Stimulated activated CD8-positive, alpha-beta memory T cell treated with anti-CD3 and anti-CD28 coated beads, Interleukin-4, amount 100 ng/mL, for 1 hour (primary cell): ENCODE measurements at places on chromosomes 11 and 22.

- DNase-seq = no peak
Measured at GRCh38 chr11:2449548-2450320, 4.9 kb downstream of the KCNQ1 start.

DNA sequence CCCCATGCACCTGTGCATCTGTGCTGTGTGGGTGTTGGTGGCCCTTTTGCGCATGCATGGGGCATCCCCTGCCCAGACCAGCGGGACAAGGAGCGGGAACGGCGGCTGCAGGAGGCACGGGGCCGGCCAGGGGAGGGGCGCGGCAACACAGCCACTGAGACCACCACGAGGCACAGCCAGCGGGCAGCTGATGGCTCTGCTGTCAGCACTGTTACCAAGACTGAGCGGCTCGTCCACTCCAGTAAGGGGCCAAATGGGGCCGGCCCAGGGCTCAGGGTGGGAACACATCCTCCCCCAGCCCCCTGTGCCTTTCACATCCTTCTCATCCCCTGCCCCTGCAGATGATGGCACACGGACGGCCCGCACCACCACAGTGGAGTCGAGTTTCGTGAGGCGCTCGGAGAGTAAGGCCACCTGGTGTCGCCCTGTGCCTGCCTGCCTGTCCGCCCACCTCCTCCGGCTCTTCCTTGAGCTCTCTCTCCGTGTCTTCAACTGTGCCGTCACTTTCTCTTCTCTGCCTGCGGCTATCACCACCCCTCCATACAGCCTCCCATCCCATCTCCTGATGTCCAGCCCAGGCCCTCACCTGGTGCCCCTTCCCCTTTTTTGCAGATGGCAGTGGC lies 10.6 kb downstream of the SELENOM start:
- no peak for DNase-seq

DNA sequence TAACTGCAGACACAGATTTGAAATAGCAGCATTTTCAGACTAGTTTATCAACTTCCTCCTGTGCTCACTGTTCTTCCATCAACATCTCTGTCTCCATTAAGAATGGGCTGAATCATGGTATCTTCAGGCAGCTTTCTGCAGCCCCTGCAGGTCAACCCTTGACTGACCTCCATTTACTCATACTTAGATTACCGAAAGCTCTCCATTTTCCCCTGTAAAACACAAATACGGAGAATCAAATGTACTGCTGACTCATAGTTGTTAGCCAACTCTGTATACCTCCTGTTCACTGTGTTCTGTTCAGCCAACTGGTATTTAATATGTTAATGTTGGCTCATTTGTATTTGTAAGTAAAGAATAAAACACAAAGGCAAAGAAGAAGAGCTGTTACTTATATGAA lies 364.0 kb downstream of the CASP12 start:
- DNase-seq = no peak

GRCh38 chr22:36546092-36546804 lies 17.3 kb upstream of the EIF3D start:
- no peak for DNase-seq

- no peak for DNase-seq
Measured at GRCh38 chr22:17477391-17477833, 85.9 kb upstream of the SLC25A18 start.

GRCh38 chr22:30865656-30866055 lies 102.9 kb downstream of the MORC2 start:
- DNase-seq = no peak

- DNase-seq = no peak
Measured at GRCh38 chr11:64233913-64234586, at the start of gene VEGFB. TSS of gene VEGFB (plus strand) at chr11:64234584. CDS start at chr11:64234834, 250 bp downstream.

DNA sequence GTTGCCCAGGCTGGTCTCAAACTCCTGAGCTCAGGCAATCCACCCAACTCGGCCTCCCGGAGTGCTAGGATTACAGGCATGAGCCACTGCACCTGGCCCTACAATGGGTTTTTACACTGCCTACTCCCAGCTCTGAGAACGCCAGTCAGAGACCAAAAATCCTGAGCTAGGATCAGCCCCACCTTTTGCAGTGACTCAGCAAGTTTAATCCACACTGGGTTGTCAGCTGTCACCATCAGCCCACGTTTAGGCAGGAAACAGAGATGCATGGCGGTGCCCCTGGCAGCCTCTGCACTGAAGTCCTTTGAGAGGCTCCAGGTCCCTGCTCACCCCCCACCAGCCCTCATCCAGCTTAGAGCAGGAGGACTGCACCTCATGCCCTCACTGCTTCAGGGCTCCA lies 117.6 kb downstream of the ARHGAP8 start:
- DNase-seq = no peak

- DNase-seq = peak; percentile 30
Measured at GRCh38 chr11:4636962-4637661, at the start of gene OR51D1. TSS of gene OR51D1 (plus strand) at chr11:4637477. CDS start at chr11:4639791, 2,314 bp downstream.

GRCh38 chr11:35584321-35584720 lies 33.9 kb upstream of the FJX1 start:
- DNase-seq = no peak

GRCh38 chr22:26367402-26368245 lies 61.4 kb upstream of the ASPHD2 start:
- no peak for DNase-seq

- DNase-seq = no peak
Measured at GRCh38 chr11:23138761-23139160, 278.5 kb upstream of the CCDC179 start.

GRCh38 chr22:30178181-30179126 lies 68.1 kb downstream of the LIF start:
- DNase-seq = no peak

DNA sequence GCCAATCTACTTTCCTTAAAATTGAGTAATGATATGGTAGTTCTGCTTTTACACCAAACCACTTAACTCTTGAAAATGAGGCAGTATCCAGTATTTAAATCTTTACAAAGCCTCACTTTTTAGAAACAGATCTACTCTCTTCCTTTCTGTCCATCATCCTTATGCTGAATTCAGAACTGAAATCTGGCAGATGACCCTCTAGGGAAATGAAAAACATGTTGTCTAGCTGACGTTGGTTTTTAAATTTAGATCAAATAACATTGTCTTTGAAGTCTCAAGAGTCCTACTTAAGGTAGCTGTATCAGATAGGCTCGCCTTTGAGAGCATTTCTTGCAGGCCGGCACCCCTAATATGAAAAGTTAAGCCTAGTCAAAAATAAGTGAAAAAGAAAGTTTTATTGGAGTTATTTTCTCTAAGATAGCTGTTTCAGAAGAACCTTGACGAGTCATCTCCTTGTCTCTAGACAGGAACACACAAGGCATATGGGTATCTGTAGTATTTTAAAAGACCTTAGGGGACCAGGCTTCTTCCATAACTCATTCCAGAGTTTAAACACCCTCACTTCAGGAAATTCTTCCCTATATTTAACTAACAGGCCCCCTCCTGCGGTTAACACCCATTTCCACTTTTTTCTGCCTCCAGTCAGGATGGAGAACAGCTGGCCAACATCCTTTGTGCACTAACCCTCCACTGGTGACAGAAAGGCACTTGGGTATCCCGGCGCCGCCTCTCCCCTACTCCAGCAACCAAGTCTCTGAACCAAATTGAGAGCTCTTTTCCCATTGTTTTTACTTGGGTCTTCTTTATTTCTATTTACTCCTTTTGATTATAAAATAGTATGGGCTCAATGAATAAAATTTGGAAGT lies 81.2 kb downstream of the WNT11 start:
- no peak for DNase-seq

GRCh38 chr11:110818032-110818687 lies 105.9 kb upstream of the ARHGAP20 start:
- no peak for DNase-seq

DNA sequence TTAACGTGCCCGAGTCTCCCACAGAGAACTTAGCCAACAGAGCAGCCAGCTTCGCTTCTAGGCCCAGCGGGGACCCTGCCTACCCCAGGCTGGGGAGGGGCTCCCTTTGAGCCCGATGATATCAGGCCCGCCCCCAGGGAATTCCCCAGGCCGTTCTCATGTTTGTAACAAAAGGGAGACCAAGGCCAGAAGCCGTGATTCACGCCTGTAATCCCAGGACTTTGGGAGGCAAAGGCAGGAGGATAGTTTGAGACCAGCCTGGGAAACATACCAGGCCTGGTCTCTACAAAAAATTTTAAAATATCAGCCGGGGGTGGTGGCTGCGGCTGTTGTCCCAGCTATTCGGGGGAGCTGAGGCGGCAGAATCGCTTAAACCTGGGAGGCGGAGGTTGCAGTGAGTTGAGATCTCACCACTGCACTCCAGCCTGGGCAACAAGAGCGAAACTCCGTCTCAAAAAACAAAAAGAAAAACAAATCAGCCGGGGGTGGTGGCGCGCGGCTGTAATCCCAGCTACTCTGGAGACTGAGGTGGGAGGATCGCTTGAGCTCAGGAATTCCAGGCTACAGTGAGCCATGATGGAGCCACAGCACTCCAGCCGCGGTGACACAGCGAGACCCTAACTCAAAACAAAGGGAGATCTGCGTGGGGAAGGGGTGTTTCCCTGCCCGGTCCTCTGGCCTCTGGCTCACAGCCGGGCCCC lies 1.7 kb downstream of the DRD4 start:
- DNase-seq = no peak

GRCh38 chr11:61357233-61357893 lies 4.3 kb downstream of the CYB561A3 start:
- DNase-seq = no peak

DNA sequence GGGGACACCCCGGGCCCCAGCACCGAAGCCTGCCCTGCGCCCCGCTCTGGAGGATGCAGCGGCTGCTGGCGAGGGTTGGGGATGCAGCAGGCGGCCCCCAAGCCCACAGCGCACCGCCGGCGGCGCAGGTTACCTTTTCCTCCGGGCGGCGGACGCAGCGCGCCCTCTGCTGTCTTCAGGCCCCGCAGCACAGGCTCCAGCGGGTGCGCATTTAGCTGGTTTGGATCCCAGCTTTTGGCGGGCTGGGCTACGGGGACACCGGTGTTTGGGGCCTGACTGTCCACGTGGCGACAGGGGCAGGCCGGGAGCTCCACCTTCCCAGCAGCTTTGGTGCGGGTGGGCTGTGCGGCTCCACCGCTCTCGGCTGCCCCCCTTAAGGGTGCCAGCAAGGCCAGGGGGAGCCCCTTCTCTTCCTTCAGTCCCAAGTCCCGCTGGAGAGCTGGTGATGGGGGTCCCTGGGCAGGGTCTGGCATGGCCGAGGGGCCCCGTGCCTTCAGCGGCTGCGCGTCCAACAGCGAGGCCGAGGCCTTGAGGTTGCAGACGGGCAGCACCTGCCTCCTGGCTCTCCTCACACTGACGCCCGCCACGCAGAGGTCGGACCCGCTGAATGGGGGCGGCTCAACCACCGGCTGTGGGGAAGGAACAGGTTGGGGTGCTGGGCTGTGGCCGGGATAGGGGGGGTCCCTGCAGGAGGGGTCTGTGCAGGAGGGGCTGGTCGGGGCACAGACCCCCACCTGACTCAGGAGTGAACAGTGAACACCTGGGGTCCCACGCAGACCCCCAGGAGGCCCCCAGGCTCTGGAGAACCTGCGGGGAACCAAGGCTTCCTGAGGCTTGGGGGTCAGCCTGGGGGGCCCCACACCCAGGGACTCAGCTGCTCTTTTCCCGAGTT lies 18.0 kb upstream of the IL17REL start:
- DNase-seq = peak; percentile 69

DNA sequence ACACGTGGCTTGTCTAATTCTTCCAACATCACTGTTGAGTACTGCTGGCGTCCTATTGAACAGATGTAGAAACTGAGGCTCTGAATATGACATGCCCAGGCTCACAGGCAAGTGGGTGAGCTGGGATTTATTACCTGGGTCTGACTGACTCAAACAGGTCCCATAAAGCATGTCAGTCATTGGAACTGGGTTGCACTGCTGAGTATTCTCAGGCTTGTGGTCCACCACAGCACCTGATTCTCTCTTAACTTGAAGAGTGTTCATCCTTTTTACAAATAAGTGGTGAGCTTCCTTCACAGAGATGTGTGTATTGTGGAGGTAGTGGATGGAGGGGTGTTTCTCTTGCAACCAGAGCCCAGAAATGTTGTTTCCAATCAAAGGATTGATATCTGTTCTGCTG lies 44.5 kb downstream of the SC5D start:
- no peak for DNase-seq

GRCh38 chr11:104791896-104792295 lies 106.4 kb downstream of the CASP12 start:
- DNase-seq = no peak

- DNase-seq = no peak
Measured at GRCh38 chr11:12083380-12083779, 27.0 kb upstream of the MICAL2 start.

- peak; percentile 18 for DNase-seq
Measured at GRCh38 chr22:37896181-37896592, 9.9 kb upstream of the MICALL1 start.

GRCh38 chr22:48891688-48892577 lies 935.7 kb downstream of the BRD1 start:
- no peak for DNase-seq

DNA sequence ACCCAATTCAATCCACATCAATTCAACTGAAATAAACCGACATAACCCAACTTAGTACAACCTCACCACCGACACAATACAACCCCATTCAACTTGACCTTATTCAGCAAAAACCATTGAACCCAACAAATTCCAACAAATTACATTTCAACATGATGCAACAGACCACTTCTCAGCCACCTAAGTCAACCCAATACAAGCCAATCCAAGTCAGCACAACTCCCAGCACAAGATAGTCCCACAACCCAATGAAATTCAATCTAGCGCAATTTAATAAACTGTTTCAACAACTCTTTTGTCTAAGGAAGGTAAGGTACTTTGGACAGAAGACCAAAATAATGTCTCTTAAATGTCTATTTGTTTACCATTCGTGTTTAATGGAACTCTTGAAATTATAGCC lies 226.0 kb downstream of the MIAT start:
- DNase-seq = no peak

DNA sequence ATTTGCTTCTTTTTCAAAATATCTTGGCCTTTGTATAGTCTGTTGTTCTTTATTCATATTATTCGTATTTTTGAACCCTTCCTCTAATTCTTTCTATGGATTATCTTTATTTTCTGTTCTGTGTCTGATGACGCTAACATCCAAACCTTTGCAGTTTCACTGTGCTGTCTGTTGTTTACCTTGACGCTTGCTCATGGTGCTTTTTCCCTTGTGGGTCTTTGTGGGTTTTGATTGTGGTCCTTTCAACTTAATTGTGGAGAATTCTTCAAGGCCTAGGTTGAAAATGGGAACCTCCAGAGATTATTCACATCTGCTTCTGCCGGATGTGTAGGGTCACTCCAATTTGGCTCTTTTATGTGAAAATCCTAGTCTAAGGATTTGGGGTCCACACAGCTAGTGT lies 34.6 kb downstream of the PARVG start:
- no peak for DNase-seq

DNA sequence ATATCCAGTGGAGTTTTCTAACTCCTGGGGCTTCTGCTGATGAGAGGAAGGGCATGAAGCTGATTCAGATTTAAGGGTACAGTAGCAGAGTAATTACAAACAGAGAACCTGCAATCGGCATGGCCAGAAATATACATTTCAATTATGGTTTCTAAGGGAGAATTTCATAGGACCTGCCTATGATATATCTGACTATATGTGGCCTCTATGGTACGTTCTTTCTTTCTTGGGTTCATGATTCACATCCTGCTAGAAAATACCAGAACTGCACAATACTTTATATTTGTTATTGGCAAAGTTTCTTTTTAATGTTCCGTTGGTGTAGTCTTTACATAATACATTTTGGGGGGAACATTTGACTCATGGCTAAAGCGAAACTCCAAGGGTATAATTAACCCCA lies 63.1 kb upstream of the TTC12 start:
- DNase-seq = no peak
